Hematopoietic multipotent progenitor cell (in vitro differentiated cells): ENCODE measurements at places on chromosomes 16 and 17. TPM values are rescaled to one million over a fixed set of nuclear protein-coding genes. Genes with fewer than 3 reads are reported as not detected.

GRCh38 chr17:10311131-10311530, 61.7 kb downstream of the MYH13 start:
- DNase-seq, result no peak

- DNase-seq, result no peak
Observed at GRCh38 chr17:80947200-80947940, 44.3 kb upstream of the CHMP6 start.

GRCh38 chr17:38598536-38598935, 7.2 kb downstream of the SRCIN1 start:
- peak; percentile 71 for DNase-seq

DNA sequence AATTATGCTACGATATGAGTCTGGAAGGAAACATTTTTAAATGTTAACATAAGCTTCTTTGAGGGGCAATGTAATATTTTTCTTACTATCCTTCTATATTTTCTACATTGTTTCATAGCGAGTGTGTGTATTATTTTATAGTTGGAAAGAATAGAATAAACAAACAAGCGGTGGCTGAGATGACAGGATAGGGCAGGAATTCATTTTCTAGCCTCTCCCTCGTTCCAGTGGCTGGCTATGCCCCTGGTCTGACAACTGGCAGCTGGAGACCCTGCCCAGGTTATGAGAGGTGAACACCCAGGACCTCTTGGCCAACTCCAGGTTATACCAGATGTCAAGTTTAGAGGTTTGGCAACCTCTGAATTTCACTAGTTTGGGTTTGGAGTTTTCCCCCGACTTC, 14.5 kb upstream of the TNRC6C start:
- no peak for DNase-seq

DNA sequence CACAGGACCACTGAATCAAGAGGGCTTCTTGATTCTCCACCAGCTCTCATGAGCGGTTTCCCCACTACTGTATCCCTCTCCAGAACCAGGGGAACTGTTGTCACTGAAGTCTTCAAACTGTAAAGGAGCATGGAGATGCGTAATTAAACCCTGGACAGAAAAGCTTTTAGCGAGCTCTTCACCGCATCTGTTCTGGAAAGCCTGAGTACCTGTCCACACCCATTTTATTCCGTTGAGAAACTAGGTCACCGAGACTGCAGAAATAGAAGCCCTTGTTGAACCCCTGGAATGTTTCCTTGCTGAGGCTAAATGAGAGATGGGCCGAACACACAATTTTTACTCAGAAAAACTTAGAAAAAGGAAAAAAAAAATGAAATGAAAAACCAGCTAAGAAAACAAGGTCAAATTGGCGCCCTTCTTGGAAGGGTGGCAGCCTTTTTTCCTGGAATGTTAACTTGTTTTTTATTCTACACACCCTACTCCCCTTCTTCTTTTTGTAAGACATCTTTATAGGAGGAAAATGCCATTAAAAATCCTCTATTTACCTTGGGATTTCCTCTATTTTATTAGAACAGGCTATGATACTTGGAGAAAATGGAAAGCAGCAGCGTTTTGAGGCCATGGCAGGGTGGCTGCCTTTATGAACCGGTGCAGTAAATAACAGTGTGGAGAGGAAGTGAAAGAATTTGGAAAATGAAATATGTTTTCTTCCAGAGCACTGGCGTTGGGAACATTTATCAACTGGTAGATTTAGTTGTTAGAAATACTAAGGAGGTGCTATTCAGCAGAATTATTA, 52.6 kb upstream of the CRISPLD2 start:
- no peak for DNase-seq

DNA sequence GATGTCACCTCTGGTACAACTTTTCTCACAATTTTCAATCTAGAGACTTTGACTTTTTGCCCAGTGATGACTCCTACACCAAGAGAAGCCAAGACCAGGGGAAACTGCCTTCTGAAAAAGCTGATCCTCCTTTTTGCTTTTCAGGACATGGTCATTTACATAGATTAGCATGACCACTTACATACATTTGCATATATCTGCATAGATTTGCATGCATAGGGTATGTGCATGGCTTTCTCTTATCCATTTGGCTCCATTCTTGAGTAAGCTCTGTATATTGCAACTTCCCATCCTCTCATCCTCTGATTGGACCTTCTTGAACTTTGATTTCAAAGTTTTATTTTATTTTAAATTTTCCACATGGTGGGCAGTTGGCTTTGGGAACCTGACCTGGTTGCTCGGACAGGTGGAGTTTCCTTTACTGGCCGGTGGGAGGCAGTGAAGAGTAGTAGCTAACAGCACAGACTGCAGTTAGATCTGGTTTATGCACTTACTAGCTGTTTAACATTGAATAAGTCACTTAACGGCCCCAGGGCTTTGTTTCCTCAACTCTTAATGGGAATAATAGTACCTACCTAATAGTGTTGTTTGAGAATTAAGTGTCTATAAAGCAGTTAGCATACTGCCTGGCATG, 92.9 kb downstream of the GPR139 start:
- no peak for DNase-seq

GRCh38 chr17:61238455-61238933, 161.1 kb upstream of the TBX2 start:
- DNase-seq, result no peak

DNA sequence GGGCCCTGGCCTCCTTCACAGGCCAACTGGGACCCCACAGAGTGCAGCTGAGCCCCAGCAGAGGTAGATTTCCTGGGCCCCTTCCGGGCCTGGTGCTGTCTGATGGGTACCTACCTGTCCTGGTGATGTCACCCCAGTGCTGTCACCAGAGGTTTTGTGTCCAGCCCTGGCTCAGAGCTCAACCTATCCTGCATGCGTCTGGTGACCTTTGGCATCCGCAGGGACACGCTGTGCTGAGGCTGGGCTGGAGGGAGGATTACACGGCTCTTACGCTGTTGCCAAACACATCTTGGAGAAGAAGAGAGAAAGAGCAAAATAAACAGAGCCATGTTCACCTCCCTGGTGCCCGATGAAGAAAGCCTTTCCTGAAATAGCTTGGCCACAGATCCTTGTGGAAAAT, 70.6 kb upstream of the MED9 start:
- DNase-seq, result no peak

DNA sequence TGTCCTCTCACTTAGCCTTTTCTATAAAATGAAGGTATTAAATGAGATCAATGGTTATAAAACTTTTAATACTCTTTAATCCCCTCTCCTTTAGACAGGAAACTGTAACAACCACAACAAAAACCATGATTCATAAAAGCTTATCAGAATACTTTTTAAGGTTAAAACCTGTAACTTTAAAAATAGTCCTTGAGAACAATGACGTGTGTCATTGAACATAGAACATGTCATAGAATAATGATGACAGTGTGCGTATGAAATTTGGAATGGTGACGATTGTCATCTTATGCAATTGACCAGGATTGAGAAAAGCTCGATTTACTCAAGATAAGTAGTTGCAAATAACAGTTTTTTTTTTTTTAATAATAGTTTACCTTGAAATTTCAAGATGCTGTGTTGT, 94.1 kb downstream of the PLCG2 start:
- no peak for DNase-seq

GRCh38 chr17:20774472-20775135, 195.1 kb downstream of the CDRT15L2 start:
- no peak for DNase-seq

DNA sequence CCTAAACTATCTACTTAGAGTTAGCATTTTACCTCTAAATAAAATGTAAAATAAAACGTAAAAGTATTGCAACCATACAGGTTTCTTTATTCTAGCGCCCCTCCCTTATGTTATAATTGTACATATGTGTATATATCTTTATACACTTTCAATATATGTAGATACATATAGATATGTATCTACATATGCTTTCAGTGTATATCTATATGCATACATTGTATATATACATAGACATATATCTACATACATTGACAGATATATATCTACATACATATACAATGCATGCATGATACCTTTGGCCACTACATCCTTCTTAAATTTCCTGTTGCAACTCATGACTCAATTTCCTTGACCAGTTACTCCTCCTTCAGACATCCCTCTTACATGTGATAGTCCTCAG, 16.7 kb downstream of the BPTF start:
- DNase-seq, result no peak

- DNase-seq, result no peak
Observed at GRCh38 chr17:83195330-83196023, 116.1 kb downstream of the METRNL start.

DNA sequence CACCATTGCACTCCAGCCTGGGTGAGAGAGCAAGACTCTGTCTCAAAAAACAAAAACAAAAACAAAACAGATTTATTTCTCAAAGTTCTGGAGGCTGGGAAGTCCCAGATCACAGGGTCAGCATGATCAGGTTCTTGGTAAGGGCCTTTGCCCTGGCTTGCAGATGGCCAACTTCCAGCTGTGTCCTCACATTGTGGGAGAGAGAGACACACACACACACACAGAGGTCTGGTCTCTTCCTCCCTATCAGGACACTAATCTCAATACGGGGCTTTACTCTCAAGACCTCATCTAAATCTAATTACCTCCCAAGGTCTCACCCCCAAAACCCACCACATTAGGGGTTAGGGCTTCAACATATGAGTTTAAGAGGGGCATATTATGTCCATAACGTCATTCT, 26.4 kb upstream of the TAOK1 start:
- no peak for DNase-seq

GRCh38 chr17:4607261-4607741, 23.0 kb downstream of the SMTNL2 start:
- DNase-seq, result no peak

- DNase-seq, result no peak
Observed at GRCh38 chr16:9422762-9423513, 331.5 kb downstream of the HAPSTR1 start.

DNA sequence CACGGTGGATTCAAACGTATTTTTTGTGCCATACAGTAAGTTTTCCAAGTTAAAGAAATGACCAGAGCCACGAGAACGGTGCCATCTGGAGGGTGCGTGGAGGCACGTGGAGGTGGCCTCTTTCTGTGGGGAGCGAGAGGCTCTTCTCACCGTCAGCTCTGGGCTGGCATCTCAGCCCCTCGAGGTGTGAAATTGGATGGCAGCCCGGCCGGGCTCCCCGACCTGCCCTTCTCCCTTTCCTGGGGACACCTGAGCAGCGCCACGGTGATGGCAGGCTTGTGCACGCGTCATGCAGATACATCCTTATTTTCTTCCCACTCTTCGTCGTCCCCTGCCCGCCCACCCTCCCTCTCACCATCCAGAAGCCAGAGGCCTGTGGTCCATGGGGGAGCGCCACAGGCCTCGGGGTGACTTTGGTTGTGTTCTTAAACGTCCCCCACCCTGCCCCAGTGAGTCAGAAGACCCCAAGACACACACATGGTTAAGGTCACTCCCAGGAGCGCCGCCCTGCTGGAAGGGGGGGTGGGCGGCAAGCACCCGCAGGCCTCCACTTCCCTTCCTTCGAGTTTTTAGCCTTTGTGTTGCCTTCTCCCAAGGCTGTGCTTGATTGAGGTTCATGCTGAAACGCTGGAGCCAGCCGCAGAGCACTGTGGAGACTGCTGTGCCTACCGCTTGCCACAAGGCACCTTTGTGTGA, 109.4 kb downstream of the BANP start:
- DNase-seq, result no peak

GRCh38 chr16:49800876-49801275, 55.0 kb downstream of the ZNF423 start:
- DNase-seq, result no peak

DNA sequence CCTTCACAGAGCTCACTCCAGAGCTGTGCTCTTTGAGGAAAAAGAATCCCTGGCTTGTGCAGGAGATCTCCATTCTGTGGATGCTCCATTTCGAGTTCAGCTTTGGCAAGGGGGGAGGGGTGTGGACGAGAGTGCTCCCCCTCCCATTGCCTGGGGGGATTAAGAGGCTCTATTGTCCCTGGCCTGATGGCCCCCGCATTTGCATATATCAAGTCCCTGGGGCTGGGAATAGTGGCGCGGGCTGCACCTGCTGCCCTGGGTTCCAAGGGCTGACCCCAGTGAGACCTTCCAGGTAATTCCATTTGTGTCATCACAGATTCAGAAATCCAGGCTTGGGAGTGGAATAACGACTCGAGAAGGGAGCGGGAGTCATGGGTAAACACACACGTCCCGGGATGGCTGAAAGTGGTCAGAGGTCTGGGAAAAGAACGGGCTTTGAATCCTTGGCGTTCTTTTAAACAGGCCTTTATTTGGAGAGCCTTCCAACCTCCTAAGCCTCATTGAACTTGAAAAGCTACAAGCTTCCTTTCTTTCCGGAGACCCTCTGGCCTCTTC, 479.3 kb downstream of the HS3ST3B1 start:
- DNase-seq, result no peak

GRCh38 chr16:4935241-4935855, 1.6 kb downstream of the PPL start:
- no peak for DNase-seq

DNA sequence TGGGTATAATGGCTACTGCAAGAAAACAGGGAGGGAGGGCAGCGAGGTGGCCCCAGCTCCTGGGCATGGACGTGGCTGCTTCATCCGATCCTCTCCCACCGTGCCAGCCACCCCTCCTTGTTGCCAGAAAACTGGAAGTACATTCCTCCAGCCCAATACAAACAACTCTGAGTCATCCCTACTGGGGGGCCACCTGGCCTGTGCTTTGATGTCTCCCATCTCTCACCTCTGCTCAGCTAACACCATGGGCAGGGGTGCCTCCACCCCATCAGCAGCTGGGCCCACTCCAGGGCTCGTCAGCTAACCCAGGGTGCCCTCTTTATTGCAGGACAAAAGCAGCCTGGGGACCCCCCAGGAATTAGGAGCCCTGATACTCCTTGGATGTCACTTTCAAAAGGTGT, 2.0 kb downstream of the RHBDF2 start:
- no peak for DNase-seq

DNA sequence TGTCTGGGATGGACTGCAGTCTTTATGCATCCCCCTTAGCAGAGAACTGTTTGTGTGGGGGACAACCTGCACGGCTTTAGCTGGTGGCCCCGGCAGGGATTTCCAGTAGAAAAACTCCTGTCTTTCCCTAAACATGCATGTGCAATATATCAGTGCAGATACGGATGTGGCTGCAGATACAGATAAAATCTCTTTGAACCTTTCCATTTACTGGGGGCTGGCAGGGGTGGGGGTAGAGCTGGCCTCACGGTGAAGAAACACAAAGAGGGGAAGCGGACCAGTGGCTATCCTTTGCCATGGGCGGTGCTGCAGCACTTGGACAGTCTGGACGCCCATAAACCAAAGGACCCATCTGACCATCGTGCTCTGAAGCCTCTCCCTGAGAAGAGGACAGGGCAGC, 201.3 kb downstream of the ZFHX3 start:
- no peak for DNase-seq

Gene NPIPB6
- 1.1 TPM for total RNA-seq

Gene CLCN7
- total RNA-seq, result 134 TPM

Gene WNT9B
- total RNA-seq, result under 0.01 TPM

Gene SULT1A3
- 12.1 TPM for total RNA-seq

Gene ADAMTS18
- total RNA-seq, result not detected

Gene IRX5
- total RNA-seq, result under 0.01 TPM

Gene HOXB8
- total RNA-seq, result not detected

Gene CBX1
- total RNA-seq, result 8.6 TPM

Gene CCL2
- under 0.01 TPM for total RNA-seq

Gene HSD3B7
- 19.9 TPM for total RNA-seq

Gene PFAS
- 57.4 TPM for total RNA-seq

Gene CD300E
- total RNA-seq, result 0.54 TPM

Gene MRC2
- 25.3 TPM for total RNA-seq

Gene C16orf92
- not detected for total RNA-seq
